AG10803 (cell line): ENCODE measurements at places on chromosomes 6 and 20.

GRCh38 chr6:90123831-90124230 lies 172.8 kb downstream of the BACH2 start:
- no peak for DNase-seq

GRCh38 chr6:78363688-78364087 lies 503.7 kb upstream of the IRAK1BP1 start:
- DNase-seq, result no peak

DNA sequence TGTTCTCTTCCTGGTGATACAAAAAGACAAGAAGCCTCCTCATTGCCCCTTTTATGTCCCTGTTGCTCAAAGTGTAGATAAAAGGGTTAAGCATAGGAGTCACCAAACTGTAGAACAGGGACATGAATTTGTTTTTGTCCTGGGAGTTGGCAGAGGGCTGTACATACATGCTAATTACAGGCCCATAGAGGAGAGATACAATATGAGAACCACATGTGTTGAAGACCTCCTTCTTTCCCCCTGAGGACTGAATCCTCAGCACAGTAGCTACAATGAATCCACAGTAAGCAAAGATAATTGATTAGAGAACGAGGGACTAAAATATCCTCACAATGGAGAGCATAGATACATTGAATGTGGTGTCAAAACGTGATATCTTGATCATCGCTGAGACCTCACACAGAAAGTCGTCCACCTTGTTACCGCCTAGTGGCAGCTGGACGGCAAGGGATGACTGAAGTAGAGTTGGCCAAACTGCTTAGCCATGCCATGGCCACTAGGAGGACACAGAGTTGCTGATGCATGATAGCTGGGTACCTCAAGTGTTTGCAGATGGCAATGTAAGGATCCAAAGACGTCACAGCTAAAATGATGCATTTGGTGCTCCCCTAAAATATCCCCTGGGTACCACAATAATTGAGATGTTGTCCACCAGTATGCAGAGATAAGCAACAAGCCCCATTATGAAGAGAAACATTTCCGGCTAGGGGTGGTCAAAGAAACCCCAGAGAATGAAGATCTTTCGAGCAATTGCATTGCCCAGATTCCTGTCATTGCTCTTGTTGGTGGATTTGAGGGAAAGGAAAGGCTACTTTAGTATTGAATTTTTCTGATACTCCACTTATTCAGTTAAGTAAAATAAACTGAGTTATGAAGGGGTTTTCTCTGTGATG lies 15.0 kb downstream of the OR2B3 start:
- peak; percentile 15 for DNase-seq

DNA sequence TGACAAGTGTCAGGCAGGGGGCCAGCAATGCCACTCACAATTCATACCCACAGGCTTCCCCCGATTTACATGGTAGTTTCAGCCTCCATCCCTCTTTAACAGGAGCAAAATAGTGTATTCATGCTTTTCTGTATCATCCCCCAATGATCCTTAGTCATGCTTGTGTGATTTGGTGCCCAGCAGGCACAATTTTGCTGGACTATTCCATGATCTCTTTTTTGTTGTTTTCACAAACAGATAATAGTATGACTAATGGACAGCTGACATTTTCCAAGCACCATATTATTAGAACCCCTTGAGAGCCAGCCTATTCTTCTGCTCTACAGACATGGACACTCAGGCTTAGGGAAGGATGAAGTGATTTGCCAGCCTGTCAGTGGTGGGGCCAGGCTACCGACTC lies 128.2 kb upstream of the RIPOR2 start:
- no peak for DNase-seq

- DNase-seq, result no peak
Observed at GRCh38 chr6:34004706-34005105, 141.2 kb downstream of the GRM4 start.

DNA sequence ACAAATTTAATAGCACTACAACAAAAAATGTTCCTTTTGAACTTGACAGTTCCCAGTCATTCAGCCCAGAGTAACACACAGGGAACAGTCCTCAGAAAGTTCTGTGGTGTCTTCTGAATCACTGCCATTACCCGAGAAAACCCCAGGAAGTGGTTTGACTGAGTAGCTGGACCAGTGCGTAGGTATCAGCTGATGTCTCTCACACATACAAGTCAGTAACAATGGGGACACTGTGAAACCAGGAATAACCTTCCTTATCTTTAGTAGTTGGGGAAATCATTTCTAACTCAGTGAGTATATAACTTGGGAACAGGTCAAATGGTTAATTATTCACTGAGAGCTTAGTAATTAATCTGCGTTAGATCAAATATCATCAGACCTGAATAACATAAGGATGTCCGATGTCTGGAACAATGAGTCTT lies 73.1 kb downstream of the HIVEP2 start:
- peak; percentile 91 for DNase-seq

DNA sequence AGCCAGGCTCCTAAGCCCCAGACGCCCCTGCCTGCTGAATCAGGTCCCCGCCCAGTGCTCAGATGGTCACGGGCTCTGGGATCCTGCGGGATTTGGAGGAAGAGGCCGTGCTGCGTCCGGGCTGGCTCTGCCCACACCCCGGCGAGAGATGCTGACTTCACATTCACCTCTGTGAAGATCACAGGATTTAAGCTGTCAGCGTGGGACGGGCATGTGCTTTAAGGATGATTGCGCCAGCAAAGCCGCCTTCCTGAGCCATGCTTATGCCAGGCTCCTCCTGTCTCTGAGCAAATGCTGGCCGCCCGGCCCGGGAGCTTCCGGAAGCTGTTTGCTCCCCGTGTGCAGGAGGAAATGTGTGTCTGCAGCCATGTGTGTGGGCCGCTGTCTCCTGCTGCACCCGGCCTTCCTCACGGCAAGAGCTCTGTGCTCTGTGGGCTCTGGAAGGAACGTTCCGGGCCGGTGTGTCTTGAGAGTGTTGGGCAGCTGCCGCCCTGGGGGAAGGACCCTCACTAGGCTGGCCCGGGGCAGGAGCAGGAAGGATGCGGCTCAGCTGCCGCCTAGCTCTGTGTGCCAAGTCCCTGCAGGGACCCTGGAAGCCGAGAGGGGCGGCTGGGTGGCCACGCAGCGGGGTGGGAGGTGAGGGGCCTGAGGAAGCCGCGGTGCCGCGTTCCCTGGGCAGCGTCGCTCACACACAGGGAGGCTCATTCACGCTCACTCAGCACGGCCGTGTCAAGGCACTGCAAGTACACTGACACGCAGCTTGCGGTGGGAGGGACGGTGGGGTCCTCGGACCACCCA lies 19.0 kb upstream of the BHLHE23 start:
- DNase-seq, result peak; percentile 52

DNA sequence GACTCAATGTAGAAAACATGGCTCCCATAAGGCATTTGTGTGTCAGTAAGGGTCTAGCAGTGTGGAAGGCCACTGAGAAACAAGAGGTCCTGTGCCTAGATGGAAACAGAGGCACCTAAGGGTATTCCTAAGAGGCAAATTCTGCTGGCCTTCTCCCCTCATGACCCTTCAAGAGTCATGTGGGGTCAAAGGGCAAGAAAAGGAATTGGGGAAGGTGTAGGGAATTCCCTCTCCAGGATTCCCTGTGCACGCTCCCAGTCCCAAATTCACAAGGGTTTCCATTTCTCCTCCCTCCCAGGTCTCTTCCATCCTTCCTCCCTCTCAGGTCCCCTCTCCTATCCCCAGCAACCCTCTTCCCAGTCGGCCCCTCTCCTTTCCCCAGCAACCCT lies 568 bp downstream of the AGPAT1 start:
- DNase-seq, result no peak

DNA sequence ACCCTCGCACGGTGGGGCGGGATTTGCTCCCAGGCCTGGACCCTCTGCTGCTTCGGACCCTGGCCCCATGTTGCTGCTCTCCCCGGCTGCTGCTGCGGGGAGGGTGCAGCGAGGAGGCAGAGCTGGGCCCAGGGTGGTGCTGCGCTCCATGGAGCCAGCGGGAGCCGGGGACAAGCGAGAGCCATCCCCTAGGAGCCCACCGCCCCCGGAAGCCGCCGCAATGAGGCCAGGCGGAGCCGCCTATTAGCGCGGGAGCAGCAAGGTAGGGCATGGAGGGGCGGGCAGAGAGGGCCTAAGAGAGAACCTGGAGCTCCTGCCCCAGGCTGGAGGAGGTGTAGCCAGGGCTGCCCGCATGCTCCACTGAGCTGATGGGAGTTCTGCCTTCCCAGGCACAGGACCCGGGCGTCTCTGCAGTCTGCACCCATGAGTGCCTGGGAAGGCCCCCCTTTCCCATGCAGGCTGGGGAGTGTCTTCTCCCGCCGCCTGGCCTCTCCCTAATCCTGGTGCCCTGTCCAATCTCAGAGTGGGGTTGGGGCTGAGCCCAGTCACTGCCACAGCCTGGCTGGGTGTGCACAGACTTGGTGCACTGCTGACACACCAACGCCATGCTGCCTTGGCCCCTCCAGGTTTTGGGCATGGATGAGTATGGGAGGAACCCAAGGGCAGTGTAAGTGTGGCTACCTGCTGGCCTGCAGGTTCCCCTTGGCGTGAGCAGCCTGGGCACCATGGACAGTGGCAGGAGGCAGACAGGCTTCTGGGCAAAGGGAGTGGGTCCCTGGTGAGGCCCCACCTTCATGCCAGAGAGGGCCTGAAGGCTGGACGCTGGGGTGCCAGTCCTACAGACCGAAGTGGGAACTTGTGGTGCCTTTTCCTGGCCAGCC lies 360.6 kb upstream of the MAP3K7 start:
- no peak for DNase-seq

GRCh38 chr6:139080255-139080920 lies 51.8 kb downstream of the ABRACL start:
- DNase-seq, result peak; percentile 15

DNA sequence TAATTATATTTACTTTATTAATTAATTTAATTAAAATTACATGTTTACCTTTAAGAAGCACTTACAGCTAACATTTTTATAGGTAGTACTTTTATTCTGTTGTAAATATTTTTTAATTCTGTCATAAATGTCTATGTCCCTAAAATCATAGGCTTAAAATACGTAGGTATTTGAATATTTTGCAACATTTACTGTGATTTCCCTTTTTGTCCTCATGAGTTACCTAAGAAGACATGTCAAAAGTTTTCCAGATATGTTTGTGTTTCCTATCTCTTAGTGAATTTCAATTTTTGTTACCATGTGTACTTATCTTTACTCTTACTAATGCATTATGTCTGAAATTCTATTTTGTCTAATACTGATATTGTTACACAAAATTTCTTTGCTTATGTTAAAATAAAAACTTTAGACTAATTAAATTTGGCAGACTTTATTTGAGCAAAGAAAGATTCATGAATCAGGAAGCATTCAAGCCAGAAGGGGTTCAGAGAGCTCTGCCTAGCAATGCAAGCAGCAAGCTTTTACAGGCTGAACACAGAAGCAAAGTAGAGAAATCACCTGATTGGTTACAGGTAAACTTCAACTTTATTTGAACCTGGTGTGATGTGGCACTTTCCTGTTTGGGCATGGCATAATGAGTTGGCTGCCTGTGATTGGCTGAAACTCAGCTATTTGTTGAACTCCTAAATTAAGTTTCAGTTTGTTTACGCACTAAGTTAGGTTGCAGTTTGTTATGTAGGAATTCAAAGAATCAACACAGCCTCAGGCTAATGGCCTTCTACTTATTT lies 123.2 kb upstream of the TMEM170B start:
- no peak for DNase-seq

DNA sequence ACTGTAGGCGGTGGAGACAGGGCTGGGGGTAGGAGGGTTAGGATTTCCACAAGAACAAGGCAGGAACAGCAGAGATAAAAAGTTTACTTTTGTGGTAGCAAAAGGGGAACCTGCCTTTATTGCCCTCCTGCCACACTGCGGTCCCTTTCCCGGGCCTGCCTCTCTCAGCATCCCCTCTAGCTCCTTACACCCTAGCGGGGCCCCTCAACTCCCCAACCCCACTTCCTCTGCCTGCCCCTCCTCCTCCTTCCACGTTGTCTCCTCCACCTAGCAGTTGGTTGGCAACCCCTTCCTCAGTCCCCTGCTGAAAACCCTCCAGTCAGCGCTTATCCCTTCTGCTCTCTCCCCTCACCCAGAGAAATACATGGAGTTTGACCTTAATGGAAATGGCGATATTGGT lies 714 bp downstream of the AIF1 start:
- no peak for DNase-seq

DNA sequence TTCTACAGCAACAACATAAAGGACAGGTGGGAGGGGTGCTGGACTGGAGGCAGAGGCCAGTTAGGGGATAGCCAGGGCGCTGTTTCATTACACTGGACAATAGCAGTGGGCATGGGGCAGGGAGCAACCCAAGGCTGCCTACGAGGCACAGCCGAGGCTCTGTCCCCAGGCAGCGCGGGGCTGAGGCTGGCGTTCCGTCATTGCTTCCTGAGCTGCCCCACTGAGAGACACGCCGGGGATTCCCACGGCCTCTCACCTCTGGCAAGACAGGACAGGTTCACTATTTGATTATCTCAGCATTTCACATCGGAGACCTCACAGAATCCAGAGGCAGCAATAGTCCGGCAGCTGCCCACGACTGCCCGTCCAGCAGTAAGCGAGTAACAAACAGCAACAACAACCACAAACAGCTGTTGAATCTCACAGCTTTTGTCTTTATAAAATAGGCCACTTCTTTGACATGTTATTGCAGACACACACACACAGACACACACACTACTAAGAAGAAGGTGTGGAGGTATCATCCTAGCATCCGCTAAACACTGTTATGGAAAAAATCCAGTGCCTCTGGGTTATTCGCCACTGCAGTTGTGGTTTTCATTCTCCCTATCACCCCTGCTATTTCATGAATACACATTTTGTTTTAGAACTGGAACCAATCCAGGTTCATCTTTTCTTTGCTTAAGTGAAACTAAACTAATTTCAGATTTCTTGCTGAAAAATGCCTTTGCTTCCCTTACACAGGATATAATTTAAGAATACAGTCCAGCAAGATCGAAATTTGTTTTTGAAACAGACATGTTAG lies 19.5 kb downstream of the KIF25 start:
- no peak for DNase-seq

DNA sequence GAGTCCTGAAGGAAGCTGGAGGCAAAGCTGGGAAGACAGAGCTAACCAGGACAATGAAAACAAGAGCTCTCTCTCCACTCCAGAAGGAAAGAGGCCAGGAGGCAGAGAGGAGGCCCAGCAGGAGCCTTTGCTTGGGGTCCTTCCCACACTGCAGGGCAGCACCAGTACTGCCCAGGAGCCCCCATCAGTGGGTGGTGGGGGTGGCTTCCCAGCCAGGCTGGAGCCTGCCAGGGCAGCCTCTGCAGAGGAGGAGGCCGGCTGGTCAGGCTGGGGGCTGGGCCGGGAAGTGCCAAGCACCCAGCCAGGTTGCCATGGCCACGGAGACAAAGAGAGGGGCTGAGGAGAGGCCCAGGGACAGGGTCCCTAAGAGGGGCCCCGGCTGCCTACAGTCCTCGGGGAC lies 33.4 kb downstream of the PREX1 start:
- DNase-seq, result no peak

GRCh38 chr6:34174846-34175399 lies 29.0 kb upstream of the GRM4 start:
- no peak for DNase-seq

DNA sequence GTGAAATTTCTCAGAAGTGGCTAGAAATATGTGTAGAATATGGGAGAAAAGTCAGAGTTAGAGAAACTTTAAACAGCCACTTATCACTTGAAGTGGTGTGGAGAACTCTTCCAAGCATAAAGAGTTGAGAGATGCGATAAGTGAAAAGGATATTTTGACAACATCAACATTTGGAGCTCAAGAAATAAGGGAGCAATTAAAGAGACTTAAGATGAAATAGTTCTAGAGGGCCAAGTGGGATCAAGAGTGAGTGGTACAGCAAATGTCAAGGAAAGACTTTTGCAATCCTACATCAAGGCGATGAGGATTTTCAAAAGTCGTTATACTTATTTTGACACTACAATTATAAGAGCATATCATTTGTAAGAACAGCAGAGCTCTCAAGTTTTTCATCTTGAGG lies 9.6 kb downstream of the RSPH4A start:
- no peak for DNase-seq
